ENCODE measurements at places on chromosomes 16 and 17.

DNA sequence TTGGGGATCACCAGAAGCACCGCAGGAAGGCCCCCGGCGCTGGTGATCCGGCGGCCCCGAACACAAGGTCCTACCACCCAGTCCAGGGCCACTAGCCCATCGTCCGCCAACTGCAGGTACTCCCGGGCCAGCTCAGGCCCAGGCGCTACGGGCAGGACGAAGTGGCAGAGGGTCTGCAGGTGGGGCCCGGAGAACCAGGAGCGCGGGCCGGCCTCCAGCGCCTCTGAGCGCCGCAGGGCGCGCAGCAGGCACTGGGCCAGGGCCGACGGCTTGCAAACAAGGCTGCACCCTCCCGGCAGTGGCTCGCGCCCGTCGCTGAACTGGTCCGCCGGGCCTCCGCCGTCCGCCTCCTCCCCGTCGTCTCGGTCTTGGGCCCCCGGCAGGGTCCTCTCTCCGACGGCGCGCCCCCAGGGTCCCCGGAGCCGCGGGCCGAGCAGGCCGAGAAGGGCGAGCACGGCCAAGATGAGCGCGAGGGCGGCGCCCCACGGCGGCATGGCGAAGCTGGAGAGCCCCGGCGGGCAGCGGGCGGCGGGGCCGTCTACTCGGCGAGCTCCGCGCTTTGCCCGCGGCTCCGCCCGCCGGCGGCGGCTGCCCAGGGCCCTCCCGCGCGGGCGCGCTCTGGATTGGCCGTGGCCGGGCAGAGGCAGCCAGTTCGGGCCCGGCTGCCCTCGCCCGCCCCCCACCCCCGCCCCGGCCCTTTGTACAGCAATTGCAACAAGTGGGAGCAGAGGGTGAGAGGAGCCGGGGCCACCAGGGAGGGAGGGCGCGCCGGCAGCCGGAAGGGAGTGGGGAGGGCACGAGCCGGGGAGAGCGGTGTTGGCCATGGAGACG, at the start of gene ABHD15:
Gene ABHD15 (minus strand): TSS at position 565 of the 831 bp plus-strand sequence. CDS start 71 bp downstream, at position 494.
- DNase-seq = peak; percentile 61

GRCh38 chr17:41998497-41998896, 18.7 kb downstream of the DNAJC7 start:
- DNase-seq = no peak

DNA sequence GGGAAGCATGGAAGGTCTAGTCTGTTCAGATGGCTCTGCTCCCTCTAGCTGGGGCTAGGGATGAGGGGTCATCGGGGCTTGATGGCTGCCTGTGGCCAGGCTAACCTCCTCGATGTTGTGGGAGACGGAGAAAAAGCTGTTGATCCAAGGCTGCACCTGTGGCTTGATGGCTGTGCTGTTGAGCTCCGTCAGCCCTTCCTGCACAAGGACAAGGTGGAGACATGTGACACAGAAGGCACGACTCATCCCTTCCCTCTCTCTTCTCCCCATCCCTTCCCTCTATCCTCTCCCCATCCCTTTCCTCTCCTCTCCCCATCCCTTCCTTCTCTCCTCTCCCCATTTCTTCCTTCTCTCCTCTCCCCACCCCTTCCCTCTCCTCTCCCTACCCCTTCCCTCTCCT, 28.2 kb downstream of the FCSK start:
- DNase-seq = no peak

GRCh38 chr16:25585526-25585925, 106.2 kb upstream of the HS3ST4 start:
- DNase-seq = no peak

DNA sequence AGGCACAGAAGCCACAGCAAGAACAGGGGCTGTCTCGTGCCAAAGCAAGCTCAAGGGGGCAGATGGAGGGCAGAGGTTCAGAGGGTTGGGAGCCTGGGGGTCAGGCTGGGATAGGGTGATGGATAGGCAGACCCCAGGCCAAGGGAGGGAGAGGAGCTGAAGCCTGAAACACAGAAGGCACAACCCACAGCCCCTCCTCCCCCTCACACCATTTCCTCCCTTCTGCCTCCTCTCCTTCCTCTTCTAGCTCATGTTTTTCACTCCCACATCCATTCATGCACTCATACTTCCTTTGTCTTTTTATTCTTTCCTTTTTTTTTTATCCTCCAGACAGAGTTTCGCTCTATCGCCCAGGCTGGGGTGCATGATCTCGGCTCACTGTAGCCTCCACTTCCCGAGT, 61.1 kb downstream of the SOCS1 start:
- DNase-seq = no peak

GRCh38 chr17:45575126-45575885, 84.8 kb upstream of the PLEKHM1 start:
- DNase-seq = no peak

DNA sequence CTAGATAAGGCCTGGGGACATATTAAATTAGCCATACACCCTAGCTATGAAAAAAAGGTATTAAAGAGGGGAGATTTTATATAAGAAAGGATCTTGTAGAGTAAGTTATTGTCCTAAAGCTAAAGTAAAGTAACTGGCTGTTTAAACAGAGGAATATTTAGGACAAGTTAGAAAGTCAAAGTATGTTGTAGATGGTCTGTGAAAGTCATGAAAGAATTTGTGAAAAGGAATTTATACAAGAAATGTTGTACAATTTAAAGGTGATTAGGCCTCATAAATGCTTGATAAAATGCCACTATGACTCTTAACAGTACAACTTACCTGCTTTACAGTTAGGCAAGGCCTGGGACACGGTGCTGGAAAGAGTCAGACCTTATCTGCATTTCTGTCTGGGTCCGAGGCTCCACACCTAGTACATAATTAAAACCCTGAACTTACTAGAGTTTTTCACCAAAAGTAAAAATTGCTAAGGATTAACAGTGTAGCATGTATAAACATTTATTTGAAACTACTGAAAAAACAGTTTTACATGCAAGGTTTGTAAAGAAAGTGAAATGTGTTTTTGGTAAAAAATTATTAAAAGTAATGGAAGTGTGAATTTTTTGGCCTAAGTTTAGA, 445.3 kb upstream of the TOM1L1 start:
- DNase-seq = no peak

DNA sequence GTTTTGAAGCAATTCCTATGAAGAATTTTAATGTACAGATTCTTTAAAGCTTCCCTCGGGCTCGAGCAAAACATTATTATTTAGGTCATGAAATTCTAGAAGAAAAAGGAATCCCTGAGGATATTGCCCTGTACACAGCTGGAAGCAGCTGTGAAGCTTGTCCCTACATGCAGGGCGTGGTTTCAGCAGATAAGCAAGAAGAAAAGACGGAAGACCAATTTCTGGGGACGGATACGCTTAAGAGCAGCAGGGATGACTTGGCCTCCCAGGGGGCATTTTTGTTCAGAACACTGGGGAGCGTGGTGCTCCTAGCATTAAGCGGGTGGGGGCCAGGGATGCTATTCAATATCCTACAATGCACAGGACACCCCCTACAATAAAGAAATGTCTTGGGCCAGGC, 34.3 kb downstream of the LITAF start:
- DNase-seq = no peak

DNA sequence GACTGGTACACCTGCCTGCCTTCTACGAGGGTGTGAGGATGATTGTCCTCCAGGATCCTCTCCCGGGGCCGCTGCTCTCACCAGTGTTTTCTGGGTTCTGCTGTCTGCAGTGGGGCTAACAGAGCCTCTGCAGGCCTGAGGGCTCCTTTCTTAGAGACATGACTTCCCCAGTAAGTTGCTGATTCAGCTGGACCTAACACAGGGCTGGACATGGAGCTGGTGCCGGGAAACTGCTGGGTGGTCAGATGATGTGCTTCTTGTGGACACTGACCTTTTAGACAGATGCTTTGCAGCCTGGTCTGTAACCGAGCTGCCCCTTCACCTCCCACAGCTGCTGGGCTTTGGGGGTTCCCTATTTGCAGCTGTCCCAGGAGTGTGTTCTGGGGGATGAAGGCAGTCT, 71.5 kb downstream of the FOXL1 start:
- no peak for DNase-seq

GRCh38 chr16:70375636-70376611, 29.2 kb downstream of the DDX19A start:
- no peak for DNase-seq

DNA sequence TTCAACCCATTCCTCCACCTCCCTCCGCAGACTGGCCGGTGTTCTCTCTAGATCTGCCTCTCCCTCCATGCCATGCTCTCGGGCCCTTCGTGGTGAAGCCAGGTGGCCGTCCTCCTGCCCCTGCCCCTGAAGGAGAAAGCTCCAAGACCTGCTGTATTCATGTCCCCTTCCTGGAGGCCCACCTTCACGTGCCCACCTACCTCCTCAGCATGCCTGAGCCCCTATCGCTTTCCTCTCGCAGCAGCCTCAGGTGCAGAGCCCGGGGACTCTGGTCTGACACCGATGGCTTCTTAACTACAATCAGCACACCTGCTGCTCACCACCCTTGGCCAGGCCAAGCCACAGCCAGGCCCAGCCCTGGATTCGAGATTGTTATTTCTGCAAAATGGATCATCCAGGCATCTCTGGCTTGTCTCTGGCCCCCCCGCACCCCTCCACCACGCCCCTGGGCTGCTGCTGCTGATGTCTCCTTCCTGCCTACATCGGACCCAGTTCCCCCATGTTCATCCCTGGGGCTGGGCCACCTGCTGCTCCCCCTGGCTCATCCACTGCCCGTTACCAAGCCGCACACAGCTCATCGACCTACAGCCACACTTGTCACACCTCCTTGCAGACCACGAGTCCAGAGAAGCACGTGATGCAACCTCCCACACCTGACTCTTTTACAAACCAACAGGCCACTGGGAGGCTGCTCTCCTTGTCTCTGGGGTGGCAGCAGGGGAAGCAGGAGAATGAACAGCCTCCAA, 32.5 kb upstream of the TNFRSF13B start:
- no peak for DNase-seq

DNA sequence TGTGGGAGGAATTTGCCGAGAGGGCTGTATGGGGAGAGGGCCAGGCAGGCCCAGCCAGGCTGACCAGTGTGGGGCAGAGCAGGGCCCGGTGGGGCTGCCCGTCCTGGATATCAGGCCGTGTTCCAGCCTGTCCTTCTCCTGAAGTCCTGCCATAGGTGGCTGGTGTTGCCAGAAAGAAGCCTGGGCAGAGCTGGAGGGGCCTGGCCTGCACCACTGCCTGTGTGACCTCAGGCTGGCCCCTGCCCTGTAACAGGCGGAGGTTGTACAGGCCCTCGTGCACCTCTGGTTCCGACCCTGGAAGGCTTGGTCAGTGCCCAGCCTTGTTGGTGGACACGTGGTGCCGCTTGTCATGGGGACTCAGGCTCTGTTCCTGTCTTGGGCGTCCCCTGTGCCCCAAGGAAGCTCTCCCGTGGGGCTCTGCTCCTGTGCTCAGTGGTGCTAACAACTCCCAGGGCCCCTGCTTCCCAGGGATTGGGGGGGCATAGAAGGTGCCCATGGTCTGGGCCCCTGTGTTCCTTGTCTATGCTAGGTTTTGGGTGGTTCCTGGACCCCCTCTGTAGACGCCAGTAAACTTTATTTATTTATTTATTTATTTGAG, 33.3 kb downstream of the ADCY7 start:
- no peak for DNase-seq

DNA sequence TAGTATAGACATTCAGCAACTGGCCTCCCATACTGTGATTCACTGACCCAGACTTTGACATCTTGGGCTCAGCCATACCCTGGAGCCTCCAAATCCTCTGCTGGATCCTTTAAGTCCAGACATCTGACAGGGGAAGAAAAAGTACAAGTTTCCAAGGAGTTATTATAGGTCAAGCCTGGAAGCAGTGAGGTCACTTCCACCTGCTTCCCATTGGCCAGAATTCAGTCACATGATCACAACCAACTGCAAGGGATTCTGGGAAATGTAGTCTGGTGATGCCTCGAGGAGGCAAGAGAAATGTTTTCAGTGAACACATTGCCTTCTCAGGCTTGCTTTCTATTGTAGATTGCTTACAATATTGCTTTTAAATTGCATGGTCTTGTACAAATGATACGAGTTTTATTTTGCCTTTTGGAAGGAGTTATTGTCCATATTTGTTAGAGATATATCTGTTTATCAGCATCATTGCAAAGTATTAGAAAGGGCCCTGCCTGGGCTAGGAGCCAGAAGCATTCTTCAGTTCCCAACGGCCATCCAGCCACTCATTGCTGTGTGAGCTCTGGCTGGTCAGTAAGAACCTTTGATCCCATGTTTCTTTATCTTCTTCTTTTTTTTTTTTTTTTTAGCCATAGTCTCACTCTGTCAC, 696.9 kb downstream of the WWOX start:
- no peak for DNase-seq

GRCh38 chr16:71542377-71542776, 16.2 kb downstream of the CHST4 start:
- DNase-seq = peak; percentile 65

Measured in CD4-positive, alpha-beta T cell treated with Interleukin-6 for 4 hours (primary cell).